Hematopoietic multipotent progenitor cell treated with erythropoietin and hydrocortisone succinate and interleukin-3 and kit ligand, for 8 days (in vitro differentiated cells): ENCODE measurements at places on chromosomes 2 and 18.

DNA sequence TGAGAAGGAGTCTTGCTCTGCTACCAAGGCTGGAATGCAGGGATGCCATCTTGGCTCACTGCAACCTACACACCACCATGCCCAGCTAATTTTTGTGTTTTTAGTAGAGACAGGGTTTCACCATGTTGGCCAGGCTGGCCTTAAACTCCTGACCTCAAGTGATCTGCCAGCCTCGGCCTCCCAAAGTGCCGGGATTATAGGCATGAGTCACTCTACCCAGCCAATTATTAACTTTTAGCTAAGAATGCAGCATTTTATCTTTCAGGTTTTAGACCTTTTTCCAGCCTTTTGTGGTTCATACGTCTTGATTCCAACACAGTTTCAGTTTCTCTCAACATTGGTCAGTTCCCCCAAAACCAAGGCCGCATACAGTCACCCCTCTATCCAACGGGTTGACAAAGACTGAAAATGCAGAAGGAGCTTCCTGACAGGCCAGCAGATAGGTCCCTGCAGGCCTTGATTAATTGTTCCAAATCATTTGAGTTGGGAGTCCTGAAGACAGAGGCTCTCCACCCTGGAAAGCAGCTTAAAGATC, 262.2 kb upstream of the KLHL29 start:
- no peak for DNase-seq

- DNase-seq: no peak
Observed at GRCh38 chr2:233365861-233366520, 11.7 kb downstream of the DGKD start.

DNA sequence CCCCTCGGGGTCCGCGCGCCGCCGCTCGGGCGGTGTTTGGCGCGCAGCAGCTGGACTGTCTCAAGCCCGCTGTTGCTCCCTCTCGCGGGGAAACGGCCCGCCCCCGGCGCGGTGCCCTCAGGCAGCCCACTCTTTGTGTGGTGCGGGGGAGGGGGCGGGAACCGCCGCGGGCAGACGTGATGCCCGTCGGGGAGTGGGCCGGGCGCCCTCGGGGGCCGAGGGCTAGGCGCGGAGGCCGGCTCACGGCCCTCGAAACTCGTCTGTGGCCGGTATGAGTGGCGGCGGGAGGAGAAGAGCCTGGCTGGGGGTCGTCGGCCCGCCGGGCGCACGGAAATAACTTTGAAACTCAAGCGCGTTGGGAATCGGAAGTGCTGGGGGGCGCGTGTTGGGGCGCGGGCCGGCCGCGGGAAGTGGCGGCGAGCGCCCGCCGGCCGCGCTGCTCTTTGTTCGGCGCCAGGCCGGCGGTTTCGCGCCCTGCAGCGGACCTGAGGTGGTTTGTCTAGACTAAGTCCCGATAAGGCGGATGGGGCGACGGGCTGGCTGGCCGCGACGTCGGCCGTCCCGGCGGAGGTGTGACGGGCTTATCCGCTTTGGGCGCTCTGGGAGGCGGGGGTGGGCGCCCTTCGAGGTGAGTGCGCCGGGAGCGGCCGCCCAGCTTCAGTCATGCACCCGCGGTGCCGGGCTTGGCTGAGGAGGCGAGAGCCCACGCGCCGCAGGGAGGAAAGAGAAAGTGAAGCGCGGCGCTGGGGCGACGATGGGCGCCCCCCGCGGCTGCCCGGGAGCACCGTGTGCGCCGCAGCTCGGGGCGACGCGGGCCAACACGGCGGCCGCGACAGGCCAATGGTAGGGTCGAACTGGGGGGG, 679 bp downstream of the PTMA start:
- DNase-seq: peak; percentile 45

DNA sequence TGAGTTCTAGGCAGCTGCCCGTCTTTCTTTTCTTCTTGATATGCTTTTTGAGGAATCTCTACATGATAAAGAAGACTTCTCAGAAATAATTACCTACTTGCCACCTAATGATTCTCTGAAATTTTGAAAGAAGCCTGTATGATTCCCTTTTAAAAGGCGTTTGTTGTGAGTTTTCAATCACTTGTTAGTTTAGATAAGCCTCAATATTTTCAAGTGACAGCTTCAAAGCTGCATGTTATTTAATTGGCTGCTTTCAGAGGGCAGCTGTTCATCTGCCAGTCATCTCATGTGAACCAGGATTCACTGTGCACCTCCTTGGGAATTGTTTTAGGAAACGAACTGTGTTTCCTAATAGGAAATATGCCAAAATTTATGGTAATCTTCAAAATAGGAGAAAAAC, 938.1 kb downstream of the CPS1 start:
- no peak for DNase-seq

- DNase-seq: no peak
Observed at GRCh38 chr2:127697482-127698180, 3.7 kb upstream of the SFT2D3 start.
